Fibroblast of skin of left quadriceps (primary cell): ENCODE measurements at places on chromosomes 2 and 18.
A peak's percentile ranks its signal among the peaks of the same experiment; 100 is the strongest.

- DNase-seq = no peak
Observed at GRCh38 chr2:19198381-19198780, 160.0 kb downstream of the OSR1 start.

DNA sequence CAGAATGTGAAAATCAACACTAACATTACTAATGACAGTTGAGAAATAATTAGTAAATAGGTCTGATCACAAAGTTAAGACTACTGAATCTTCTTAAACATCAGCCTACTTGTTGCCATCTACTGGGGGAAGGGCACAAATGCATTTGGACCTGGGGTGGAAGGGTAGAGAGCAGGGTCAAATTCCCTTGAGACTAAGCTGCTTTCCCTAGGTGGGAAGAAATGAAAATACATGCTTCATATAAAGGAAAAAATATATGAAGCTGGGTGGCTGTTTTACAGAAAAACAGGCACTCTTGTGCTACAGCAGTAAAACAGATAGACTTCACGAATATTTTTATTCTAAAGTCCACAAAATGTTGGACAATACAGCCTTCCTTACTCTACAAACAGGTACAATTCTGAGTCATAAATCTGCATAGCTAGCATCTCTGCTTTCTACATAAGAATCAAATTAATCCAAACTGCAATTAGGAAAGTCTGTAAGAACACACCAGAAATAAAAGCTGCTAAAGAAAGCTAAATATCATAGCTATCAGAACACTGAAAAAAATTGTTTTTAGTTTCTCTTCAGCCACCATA, 10.9 kb downstream of the TRIP12 start:
- DNase-seq = no peak

GRCh38 chr2:85889627-85890281, 964 bp upstream of the ST3GAL5 start:
- no peak for DNase-seq

DNA sequence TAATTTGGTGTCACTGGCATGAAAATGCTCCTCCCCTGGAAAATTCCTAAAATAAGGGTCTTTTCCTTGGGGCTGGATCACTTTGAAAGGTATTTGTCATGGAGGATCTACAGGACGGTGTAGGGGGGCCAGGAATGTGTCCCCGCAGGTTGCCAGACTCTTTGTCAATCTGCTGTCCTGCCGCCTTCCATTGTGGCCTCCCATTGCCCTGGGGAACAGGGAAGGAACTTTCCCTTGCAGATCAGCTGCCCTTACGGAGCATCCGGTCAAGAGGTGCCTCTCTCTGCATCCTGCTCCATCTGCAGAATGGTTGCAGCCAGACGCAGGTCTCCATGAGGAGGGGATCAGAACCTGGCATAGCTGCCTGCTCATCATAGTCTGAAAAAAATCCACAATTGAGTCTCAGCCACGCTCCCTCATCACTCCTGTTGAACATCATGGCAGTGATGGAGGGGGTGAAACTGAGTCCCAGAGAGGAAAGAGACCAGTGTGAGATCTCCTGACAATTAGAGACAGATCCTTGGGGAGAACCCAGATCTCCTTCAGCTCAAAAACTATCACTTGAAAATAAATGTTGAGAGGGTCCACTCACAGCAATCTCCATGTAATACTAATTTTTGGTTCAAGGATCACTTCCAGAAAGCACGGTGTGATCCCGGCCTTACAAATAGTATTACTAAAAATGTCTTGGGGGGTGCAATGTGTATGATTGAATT, 244.8 kb downstream of the MYCN start:
- DNase-seq = no peak

GRCh38 chr2:232982926-232983668, 30.0 kb downstream of the NGEF start:
- no peak for DNase-seq

DNA sequence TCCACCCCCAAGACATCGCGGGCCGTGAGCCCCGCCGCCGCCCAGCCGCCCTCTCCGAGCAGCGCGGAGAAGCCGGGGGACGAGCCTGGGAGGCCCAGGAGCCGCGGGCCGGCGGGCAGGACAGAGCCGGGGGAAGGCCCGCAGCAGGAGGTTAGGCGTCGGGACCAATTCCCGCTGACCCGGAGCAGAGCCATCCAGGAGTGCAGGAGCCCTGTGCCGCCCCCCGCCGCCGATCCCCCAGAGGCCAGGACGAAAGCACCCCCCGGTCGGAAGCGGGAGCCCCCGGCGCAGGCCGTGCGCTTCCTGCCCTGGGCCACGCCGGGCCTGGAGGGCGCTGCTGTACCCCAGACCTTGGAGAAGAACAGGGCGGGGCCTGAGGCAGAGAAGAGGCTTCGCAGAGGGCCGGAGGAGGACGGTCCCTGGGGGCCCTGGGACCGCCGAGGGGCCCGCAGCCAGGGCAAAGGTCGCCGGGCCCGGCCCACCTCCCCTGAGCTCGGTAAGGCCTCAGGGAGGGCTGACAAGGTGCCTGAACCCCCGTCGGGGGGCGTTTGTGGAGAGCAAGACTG, 14.2 kb downstream of the SPEG start:
- no peak for DNase-seq

DNA sequence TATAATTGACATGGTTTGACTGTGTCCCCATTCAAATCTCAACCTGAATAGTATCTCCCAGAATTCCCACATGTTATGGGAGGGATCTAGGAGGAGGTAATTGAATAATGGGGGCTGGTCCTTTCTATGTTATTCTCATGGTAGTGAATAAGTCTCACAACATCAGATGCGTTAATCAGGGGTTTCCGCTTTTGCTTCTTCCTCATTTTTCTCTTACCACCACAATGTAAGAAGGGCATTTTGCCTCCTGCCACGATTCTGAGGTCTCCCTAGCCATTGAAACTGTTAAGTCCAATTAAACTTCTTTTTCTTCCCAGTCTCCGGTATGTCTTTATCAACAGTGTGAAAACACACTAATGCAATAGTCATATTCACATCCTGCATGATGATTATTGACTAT, 1073.3 kb upstream of the CDH2 start:
- DNase-seq = no peak

GRCh38 chr2:10347562-10347948, 44.9 kb downstream of the HPCAL1 start:
- DNase-seq = no peak

DNA sequence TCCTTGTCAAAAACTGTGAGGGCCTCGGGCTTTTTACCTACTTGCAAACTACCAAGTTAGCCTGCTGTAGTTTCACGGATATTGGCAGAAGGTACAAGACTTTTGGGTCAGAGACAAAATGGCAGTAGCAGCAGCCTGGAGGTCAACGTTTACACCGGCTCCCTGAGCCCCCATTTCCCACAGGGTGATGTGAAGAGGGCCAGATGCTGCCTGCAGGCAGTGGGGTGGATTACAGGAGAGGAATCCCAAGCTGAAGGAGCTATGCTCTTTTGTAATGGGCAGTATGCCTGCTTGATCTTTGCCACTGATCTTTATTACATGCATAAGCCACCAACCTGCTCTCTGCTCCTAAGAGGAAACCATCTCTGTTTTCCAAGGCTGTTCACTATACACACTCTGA, 29.5 kb upstream of the SP5 start:
- no peak for DNase-seq

DNA sequence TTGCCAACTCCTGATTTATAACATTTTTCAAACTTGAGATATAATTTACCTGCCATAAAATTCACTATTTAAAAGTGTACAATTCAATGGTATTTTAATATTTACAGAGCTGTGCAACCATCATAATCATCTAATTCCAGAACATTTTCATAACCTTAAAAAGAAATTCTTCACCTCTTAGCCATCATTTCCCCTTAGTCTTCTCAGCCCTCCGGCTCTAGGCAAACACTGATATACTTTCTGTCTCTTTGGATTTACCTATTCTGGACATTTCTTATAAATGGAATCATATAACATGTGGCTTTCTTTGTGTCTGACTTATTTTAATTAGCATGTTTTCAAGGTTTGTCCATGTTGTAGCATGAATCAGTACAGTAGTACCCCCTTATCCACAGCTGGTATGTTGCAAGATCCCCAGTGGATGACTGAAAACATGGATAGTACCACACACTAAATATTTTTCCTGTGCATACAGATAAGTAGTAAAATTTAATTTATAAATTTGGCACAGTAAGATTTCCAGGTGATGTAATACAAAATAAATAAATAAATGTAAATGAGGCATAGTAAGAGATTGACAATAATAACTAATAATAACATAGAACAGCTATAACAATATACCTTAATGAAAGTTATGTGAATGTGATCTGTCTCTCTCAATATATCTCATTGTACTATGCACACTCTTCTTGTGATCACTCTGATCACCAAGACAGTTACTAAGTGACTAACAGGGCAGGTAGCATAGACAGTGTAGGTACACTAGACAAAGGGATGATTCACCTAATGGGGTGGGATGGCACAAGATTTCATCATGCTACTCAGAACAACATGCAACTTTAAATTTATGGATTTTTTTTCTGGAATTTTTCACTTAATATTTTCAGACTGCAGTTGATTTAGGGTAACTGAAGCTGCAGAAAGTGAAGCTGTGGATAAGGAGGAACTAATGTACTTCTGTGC, 73.1 kb downstream of the RAB3GAP1 start:
- no peak for DNase-seq

DNA sequence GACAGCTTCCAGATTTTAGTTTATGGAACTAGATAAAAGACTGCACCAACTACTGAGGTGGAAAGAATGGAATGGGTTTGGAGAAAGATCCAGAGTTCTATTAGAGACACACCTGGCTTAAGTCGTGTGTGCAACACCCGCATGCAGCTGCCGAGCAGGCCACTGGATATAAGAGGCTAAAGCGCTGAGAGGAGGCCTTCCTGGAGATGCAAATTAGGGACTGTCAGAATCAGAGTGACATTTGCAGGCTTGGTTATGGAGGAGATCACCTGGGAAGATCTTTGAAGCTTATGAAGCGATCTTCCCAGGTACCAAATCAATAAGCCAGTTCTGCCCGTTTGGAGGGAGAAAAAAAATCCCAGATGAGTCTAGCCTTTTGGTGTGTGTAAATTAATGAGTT, 30.4 kb upstream of the KLHL29 start:
- no peak for DNase-seq

DNA sequence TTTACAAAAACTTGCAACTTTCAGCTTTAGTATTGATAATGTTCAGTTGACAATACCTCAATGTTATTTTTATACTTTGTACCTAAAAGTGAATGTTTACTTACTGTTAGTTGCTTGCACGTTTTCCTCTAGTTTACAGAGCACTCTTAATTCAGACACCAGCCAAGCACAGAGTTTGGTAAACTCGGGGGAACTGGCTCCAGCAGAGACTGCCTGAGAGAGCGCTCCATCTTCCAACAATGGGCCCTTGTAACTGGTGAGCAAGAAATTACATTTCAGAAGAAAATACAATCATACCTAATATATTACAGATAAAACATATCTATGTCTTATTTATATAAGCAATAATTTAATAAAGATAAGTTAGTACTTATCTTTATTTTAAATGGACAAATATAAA, 3.7 kb downstream of the FAM98A start:
- DNase-seq = no peak

DNA sequence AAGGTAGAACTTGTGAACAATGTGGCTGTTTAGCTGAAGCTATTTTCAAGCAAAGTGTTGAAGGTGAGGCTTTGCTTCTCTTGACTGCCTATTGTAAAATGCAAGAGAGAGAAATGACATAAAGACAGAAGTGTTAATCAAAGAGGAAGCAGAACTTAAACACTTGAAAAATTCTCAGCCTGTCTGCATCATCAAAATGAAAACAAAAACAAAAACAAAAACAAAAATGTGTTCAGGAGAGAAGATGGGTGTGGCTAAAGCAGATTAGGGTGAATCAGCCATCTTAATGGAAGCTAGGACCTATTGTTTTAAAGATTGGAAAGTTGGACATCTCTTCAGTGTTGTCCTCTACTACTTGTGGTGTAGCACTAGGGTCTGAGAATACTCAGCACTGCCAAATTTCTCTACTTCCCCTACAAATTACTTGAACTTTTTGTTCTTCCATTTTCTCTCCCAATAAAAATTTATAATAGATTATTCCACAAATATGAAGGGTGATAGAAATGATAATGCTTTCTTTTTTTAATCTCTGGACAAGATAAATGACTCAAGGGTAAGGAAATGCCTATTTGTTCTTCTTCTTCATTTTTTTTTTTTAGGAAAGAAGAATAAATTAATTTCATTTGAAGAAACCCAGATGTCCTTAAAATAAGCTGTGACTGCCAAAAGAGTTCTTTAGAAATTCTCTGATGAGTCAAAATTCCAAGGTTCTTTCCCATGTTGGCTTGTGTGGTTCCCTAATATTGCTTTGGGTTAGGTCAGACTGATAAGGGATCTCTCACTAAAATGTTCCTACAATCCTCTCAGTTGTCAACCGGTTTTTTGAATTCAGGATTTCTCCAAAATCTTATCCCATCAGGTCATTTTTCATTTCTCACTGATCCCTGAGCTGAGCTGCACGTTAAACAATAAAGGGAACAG, 571.2 kb upstream of the ZEB2 start:
- peak; percentile 49 for DNase-seq

DNA sequence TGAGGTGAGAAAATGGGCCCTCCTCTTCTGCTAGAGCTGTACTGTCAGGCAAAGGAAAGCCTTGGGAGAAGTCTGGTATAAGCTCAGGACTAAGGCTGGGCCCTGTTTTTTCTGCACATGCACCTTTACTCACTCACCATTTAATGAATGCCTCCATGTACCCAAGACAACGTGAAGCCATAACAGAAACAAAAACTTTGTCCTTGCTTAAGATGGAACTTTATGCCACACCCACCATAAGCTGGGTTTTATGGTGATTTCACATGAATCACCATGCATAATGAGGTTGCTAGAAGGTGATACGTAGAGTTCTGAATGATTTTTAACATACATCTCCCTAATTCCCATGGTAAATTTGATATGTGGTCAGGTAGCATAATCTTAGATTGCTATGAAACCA, 63.7 kb upstream of the CYP26B1 start:
- no peak for DNase-seq

- DNase-seq = no peak
Observed at GRCh38 chr2:79580175-79580574, 67.3 kb downstream of the CTNNA2 start.

DNA sequence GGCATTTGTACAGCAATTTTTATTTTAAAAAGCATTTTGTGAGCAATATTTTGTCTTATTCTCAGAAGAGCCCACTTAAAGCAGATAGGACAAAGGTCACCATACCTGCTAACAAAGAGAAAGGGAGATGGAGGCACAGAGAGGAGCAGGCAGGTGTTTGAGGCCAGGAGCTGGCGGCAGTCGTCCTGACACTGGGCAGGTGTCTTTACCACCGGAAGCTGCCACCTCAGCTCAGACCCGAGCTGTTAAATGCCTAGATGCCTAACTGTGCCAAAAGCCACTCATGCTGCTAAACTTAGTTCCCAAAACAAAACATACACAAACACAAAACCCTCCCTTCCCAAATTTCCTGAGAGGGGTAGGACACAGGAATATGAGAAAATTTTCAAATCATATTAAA, 120.9 kb downstream of the CNTNAP5 start:
- no peak for DNase-seq

- DNase-seq = no peak
Observed at GRCh38 chr2:144082327-144082726, 437.6 kb downstream of the ZEB2 start.

GRCh38 chr18:12291161-12291560, 16.9 kb upstream of the TUBB6 start:
- no peak for DNase-seq
